Stimulated activated CD4-positive, alpha-beta T cell treated with anti-CD3 and anti-CD28 coated beads, Interleukin-12 subunit alpha, Interleukin-12 subunit beta, amount 100 ng/mL, for 24 hours (primary cell): ENCODE measurements at places on chromosomes 7 and 10.

GRCh38 chr10:91683975-91684374, 51.1 kb upstream of the PPP1R3C start:
- DNase-seq = no peak

- DNase-seq = no peak
Measured at GRCh38 chr7:102814025-102814471, 65.2 kb downstream of the FAM185A start.

DNA sequence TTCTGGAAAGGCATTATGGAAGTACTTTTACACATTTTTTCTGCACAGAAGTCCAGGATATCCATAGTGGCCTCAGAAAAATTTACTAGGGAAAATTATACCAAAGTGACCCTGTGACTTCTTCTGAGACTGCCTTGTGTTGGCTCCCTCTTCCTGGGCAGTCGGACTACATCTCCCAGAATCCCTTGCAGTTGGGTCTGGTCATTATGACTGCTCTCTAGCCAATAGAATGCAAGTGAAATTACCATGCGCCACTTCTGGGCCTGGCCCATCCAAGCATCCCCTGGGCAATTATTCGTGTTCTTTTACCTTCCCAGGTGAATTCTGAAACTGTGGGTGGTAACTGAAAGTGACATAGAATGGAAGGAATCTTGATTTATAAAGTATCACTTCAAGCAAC, 430.9 kb downstream of the ACTR3B start:
- DNase-seq = no peak

DNA sequence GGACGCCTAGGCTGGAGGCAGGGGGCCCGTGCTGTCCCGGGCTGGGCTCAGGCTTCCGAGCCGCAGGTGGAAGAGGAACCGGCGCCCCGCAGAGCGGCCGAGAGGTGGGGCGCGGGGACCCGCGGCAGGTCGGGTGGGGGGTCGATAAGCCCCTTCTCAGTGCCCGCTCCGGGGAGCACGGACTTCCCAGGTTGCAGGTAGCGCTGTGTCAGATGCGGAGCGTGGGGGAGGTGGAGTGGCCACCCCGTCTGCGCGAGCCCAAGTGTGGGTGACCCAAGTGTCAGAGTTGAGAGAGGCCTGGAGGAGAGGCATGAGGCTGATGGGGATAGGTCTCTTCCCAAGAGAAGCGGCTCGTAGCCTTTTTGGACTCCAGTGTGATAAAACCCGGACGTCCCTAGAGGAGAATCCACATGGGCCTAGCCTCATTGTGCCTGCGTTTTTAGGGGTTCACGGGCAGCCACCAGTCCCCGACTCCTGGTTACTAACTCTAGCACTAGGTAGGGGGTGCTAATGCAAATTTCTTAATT, 580 bp downstream of the EEPD1 start:
- peak; percentile 17 for DNase-seq

DNA sequence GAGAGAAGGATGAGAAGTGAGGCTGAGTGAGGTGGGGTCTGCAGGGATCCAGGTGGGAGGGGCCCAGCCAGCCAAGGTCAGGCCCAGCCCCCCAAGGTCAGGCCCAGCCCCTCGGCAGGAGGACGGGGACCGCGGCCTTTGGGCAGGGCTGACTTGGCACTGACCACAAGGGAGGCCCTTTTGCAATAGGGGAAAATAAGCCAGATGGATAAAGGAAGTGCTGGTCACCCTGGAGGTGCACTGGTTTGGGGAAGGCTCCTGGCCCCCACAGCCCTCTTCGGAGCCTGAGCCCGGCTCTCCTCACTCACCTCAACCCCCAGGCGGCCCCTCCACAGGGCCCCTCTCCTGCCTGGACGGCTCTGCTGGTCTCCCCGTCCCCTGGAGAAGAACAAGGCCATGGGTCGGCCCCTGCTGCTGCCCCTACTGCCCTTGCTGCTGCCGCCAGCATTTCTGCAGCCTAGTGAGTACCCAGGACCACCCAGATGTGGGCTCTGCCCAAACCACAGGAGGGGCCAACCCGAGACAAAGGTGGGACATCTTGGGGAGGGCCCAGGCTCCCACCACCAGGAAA, at the start of gene PILRA:
Gene PILRA (plus strand): TSS at position 227 of the 571 bp plus-strand sequence. CDS start 170 bp downstream, at position 397.
- no peak for DNase-seq

GRCh38 chr7:1736484-1736817, 66.4 kb downstream of the ELFN1 start:
- DNase-seq = no peak

GRCh38 chr10:114911052-114911711, 26.8 kb upstream of the TRUB1 start:
- DNase-seq = no peak

DNA sequence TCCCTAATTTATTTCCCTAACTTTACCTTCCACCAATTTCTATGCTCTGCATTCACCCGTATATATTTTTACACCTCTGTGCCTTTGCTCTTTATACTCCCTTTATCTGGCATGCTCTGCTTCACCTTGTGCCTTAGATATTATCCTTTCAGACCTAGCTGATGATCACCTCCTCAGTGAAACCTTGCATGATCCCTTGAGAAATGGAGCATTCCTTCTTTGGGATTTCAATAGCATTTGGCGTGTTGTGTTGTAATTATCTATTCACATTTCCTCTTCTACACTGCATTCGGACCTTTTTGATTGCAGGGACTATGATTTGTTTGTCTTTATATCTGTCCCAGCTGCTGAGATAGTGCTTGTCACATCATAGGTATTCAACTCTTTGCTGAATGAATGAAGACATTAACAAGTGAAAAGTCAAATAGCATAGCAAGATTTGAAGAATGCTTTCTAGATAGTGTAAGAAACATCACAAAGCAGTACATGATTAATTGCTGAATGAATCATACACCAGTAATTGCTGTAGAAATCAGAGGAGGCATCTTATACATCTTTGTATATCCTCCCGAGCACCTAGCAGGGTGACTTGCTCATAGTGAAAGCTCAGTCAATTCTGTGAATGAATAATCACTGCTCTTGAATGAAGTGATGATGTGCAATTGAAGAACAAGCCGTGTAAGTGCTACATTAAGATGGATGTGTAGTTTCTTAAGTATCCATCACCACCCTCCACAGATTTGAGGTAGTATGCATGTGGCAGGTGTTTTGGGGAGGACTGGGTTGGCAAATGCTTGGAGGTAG, 2.0 kb upstream of the TM9SF3 start:
- no peak for DNase-seq

DNA sequence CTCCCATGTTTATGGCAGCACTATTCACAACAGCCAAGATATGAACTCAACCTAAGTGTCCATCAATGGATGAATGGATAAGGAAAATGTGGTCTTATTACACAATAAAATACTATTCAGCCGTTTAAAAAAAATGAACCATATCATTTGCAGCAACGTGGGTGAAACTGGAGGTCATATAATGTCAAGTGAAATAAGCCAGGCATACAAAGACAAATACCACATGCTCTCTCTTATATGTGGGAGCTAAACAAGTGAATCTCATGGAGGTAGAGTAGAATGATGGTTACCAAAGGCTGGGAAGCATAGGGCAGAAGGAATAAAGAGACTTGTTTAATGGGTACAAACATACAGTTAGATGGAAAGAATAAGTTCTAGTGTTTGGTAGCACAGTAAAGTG, 699.1 kb downstream of the NRG3 start:
- DNase-seq = no peak

GRCh38 chr7:42543953-42544352, 306.9 kb upstream of the GLI3 start:
- DNase-seq = no peak

GRCh38 chr7:128908750-128909624, 1.5 kb downstream of the KCP start:
- DNase-seq = no peak

GRCh38 chr7:22932896-22933295, 81.0 kb downstream of the HYCC1 start:
- no peak for DNase-seq

DNA sequence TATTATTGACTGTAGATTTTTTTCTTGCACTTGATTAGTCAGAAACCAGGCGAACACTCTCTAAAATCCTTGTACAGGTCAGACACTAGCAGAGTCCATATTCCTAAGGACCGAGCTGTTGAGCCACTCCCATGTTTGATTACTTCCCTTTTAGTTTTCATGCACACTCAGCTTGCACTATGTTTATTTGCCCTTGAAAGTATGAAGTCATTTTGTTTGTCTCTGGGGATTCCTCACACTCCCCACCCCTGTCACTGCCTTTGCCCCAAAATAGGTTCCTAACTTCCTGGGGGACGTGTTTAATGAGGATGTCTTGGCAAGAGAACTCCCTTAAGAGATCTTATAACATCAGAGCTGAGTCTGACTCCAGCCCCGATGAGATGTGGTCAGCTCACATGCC, 182.1 kb downstream of the EVX1 start:
- no peak for DNase-seq

DNA sequence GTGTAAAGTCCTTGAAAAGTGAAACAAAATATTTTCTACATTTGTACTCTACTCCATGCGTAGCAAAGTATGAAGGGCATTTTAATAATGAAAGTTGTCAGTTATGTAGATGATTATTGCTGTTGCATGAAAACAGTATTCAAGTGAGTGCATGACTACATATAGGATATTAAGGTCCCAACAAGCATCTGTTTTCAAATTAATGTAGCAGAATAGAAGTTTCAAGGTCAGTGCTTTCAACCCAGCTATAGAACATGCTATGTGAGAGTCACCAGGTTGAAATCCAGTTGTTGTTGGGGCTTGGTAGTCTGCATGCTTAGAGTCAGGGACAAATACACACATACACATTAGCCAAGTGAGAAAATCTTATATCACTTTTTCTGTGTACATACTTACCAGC, 14.8 kb downstream of the CD36 start:
- DNase-seq = no peak

- no peak for DNase-seq
Measured at GRCh38 chr7:148783801-148784527, 85.3 kb downstream of the CUL1 start.

DNA sequence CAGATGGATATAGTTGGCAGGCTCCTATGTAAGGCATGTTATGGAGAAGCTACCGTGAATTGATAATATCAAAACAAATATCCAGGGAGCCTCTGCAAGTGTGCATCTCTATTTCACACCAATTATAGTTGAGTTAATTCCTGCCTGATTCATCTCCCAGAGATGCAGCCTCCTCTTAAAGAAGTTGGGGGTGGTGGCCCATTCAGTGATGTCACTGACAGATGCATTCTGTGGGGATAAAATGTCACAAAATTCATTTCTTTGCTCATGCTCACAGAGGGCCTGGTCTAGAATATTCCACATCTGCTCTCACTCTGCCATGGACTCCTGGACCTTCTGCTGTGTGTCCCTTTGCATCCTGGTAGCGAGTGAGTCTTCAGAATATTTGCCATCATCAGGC, 189.1 kb upstream of the PRSS1 start:
- DNase-seq = no peak

GRCh38 chr10:112721080-112721698, 228.9 kb upstream of the TCF7L2 start:
- DNase-seq = no peak

DNA sequence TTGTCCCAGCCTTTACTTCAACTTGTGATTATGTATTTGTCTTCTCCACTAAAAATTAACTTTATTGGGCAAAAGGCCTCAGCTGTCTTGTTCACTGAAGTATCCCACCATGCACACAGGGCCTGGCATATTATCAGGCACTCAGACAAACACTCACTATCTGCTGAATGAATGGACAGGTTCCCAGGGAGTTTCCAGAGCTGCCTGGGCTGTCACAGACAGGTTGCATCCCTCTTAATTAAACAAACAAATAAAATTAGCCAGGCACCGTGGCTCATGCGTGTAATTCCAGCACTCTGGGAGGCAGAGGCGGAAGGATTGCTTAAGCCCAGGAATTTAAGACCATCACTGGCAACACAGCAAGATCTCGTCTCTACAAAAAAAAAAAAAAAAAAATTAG, 1.5 kb upstream of the TSPAN14 start:
- no peak for DNase-seq

DNA sequence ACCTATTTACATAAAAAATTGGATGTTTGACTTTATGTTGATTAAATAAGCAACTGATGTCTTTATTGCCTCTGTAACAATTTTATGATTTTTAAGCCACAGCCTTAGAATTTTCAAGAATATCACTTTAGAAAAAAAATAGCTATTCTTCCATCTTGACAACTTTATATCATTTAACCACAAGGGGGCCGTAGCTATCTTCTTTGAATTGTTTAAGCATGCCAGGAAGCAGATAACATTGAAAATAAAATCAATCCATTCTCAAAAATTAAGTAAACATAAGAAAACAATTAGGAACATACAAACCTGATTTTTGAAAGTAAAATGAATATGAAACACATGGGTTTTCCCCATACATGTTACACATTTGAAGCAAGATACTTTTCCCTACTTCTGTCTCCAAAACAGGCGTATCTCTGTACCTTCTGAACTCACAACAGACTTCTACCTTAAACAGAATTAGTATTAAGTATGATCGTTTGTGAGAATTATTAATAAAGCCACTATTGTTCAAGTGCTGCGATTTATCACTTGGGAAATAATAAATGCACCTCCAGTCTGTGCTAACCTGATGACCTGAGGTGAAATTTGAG, 209.0 kb downstream of the CACNA2D1 start:
- DNase-seq = no peak

DNA sequence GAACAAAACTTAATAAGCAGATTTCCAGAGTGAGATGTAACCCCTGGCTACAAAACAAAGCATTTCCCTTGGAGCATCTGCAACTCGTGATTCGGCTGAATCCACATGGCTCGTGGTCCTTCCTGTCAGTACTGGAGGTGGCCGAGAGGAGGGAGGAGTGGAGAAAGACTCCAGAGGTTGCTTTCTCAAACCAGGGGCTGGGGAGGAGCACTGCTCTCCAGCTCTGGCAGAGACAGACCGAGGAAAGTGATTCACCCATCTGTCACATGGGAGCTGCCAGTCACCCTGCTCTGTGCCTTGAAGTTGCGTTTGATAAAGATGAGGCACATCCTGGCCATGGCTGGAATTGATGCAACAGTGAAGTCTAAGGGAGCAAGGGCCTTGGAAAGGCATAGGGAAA, 72.7 kb downstream of the COL13A1 start:
- no peak for DNase-seq

- no peak for DNase-seq
Measured at GRCh38 chr10:94608559-94608958, 63.0 kb downstream of the HELLS start.

GRCh38 chr7:36633377-36633776, 90.9 kb downstream of the AOAH start:
- no peak for DNase-seq

GRCh38 chr7:5469375-5470166, 45.9 kb upstream of the TNRC18 start:
- DNase-seq = no peak

GRCh38 chr7:997404-998395, 14.7 kb downstream of the CYP2W1 start:
- no peak for DNase-seq
